ENCODE measurements at places on chromosomes 16 and 17.

DNA sequence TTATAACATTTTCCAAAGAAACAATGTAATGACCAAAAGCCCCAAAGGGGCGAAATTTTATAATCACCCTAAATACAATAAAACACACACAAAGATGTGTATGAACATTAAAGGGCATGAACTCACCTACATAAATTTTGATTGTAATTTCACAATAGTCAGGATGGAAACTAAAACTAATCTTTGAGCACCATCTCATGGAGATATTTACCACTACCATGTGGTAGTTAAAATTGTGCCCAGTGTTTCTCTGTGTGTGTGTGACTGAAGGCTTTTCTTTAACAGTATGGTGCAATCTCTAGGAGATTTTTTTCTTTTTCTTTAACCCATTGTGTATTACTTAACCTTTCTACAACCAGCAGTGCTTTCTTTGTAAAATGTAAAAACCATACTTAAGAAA, 19.7 kb upstream of the MEIOC start:
- DNase-seq, result no peak

DNA sequence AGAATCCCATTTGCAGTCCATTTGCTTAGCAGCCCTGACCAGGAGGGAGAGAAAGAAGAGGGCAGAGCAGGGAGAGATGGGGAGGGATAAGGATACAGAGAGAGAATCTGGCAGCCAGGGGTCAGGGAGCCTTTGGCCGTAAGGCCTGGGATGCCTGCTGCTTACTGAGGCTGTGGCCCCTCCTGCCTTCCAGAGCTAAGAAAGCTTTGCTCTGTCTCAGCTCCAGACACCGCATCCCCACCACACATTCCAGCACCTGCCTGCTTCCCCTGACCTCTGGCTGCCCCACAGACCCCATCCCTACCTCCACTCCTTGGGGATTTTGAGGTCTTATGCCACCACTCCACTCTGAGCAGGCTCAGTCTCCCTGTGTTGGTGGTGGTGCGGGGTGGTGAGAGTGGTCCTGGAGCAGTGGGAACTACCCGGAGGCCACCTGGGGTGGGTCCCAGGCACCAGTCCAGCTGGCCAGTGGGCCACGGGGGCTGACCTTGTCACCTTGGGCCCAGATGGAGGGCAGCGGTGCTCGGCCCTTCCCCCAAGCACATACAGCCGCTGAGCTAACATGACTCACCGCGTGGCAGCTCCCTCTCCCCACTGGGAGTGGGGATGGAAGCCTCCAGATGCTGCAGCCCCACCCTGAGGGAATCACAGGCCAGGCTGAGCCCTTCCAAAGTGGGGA, 58.3 kb downstream of the RAI1 start:
- no peak for DNase-seq

DNA sequence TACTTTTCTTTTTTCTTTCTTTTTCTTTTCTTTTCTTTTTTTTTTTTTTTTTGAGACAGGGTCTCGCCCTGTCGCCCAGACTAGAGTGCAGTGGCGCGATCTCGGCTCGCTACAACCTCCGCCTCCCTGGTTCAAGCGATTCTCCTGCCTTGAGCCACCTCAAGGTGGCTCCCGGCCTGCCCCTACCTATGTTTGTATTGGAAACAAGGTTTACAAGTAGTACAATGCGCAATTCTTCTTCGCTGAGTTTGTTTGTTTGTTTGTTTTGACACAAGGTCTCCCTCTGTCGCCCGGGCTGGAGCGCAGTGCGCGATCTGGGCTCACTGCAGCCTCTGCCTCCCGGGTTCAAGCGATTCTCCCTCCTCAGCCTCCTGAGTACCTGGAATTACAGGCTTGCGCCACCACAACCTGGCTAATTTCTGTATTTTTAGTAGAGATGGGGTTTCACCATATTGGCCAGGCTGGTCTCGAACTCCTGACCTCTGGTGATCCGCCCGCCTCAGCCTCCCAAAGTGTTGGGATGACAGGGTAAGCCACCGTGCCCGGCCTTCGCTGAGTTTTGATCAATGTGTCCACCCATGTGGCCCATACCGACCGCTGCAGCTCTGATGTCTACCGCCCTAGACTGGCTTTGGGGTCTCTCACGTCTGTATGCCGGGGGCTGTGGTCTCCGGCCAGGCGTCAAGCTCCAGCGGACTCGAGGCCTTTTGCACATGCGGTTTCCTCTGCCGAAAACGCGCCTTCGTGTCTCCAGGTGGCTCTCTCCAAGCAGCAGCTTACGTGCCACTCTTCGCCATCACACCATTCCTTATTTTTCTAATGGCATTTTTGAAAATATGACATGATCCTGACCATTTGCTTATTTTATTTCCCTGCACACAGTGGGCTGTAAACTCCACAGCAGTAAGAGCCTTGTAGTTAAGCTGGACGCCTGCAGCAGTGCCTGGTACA, 1.1 kb upstream of the YBX2 start:
- peak; percentile 34 for DNase-seq

DNA sequence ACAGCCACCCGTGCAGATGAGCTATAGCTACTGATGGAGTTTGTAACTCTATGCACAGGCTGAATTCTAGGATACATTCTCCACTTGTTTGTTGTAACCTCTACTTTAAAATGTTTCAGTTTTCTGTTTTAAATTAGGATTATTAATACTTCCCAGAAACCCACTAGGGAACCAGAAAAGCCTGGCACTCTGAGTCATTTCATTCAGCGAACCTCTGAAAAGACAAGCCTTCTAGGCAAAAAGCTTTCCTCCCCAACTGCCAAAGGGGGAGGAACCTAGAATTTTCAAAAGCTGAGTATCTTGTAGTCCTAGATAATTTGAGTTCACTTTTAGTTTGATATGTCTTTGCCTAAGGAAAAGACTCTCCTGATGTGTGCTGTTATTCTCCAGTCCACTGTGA, 43.2 kb downstream of the GOSR1 start:
- no peak for DNase-seq

- no peak for DNase-seq
Measured at GRCh38 chr17:3688027-3688553, 7.9 kb downstream of the P2RX5 start.

DNA sequence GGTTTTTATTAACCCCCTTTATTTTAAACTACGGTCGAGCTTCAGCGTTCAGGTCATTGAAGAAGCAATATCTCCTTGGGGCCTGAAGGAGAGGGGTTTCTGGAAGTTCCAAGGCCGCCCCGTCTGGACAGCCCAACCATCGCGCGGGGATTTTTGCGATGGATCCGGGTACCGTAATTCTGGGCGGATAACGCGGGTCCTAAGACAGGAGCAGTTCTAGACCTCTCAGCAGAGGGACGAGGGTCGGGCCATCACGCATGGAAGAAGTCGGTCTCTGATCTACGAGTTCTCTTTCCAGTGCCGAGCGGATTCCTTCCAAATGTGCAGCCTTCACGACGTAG, 3.6 kb downstream of the BORCS6 start:
- no peak for DNase-seq

- no peak for DNase-seq
Measured at GRCh38 chr17:66447159-66447558, 144.7 kb downstream of the PRKCA start.

DNA sequence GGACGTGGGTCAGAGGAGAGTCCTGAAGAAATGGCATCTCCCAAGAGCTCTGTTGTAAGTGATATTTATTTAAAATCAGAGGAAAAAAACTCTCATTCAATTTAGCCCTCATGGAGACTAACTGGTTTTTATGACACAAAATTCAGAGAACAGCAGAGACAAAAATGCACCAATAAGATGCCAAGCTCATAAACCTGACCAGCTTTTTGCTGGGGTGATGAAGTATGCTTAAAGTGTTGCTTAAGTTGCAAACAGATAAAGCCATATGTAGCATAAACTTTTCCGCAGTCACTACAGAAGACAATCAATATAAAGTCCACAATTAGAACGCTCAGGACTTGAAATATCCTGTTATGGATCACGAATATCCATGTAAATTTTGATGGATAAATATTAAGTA, 124.0 kb upstream of the CORO6 start:
- no peak for DNase-seq

- no peak for DNase-seq
Measured at GRCh38 chr17:17523731-17524490, 27.7 kb upstream of the RASD1 start.

DNA sequence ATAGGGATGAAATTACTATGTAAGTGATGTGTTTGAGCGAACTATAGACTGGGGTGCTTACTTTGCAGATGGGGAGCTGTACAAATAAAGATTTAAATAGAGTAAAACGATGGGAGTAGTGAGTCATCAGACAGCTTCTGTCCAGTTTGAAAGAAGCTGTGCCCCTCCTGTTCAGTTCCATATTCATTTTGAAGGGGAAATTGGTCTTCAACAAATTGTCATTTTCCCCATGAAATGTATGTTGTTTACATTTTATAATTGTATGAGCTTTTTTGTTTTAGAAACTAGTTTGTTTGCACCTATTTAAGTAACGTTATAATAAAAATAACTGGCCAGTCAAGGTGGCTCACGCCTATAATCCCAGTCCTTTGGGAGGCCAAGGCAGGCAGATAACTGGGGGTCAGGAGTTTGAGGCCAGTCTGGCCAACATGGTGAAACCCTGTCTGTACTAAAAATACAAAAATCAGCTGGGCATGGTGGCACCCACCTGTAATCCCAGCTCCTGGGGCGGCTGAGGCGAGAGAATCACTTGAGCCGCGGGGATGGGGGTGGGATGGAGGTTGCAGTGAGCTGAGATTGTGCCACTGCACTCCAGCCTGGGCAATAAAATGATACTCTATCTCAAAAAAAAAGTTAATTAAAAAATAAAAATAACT, 20.2 kb downstream of the SEC14L1 start:
- DNase-seq, result no peak

DNA sequence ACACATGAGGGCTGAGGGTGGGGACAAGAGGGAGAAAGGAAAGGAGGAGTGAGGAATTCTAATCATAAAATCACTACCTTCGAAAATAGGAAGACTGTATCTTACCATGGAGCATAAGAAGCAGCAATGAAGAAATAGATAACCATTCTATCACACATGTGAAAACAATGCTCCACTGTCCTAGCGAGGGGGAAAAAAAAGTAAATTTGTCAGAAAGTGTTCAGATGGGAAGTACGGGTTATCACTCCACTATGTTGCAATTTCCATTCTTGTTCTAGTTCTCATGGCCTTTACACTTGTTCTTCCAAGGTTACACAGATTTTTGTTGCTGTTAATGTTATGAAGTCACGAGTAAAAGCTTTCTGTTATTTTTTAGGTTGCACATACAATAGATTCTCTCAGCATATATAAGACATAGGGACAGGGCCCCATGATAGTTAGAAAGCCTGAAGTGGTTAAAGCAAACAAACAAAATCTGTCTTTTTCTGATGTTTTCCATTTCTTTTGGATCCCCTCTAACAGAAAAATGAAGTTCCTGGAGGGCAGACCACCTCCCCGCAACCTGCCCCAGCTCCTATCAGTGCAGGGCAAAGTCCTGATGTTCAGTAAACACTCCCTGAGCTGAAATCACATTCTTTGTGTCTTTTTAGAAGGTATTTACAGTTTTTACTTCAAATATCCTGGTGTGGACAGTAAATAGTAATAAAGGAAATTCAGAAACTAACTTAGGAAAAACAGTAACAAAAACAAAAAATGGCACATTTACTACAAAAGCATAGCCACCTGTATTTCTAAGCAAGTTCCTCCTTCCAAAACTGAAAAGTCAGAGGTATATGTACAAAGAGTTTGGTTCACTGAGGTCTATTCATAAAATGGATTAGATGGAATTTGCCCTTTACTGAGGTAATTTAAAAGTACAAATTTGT, 13.7 kb downstream of the MMD start:
- DNase-seq, result no peak

DNA sequence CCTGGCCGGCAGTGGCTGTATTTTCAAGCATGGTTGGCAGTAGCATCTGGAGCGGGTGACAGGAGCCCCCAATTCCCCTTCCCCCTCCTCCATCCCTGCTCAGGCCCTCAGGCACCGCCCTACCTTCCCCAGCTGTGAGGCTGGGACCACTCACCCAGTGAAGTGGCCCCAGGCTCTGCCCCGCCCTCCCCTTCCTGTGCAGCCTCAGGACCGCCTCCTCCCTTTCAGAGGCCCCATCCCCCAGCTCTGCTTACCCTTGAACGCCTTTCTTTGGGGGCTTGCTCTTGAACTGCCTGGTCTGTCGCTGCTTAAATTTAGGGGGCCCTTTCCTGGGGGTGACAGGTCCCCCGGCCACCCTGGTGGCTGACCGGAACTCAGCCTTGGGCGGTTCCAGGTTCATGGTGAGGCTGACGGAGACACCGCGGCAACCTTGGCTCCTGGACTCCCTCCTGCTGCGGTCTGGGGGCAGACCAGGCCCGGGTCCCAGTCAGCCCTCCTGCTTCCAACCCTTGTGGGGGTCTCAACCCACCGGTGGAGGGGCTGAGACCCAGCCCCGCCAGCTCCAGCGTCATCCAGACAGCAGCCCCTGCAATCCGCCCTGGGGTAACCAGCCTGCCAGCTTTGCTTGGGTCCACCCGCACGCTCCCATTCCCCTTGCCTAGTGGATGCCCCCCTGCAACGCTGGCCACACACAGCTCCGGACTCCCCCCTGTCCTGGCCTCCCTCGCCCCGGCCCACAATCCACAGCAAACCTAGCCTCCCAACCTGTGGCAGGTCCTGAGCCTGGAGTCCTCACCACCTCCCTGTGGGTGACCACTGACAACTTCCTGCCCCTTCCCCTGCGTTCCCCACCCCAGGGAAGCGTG, 3.2 kb downstream of the PDE6G start:
- no peak for DNase-seq

DNA sequence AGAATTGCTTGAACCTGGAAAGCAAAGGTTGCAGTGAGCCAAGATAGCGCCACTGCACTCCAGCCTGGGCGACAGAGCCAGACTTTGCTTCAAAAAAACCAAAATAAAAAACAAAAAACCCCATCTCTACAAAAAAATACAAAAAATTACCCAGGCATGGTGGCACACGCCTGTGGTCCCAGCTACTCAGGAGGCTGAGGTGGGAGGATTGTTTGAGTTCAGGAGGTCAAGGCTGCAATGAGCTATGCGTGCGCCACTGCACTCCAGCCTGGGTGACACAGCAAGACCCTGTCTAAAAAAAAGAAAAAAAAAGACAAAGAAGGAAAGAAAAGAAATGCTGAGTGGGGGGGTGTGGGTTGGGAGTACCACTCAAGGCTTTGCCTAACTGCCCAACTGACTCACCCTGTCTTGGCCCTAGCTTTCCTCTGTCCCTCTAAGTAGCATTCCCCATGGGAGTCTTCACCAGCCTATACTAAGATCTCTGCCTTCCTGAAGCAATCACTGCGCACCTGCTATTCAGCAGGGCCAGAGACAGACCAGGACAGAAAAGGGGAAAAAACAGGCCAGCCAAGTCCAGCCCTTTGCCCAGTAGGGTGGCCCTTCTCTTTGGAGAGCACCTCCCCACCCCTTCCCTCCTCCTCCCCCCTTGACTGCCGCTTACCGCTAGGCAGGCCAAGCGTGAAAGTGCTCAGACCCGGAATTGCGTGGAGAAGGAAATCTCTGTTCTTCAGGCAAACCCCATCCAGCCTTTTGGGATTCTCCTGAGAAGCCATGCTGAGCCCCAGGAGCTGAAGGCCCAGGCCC, 45.8 kb downstream of the RTN4RL1 start:
- no peak for DNase-seq

- no peak for DNase-seq
Measured at GRCh38 chr17:77836557-77837041, 121.9 kb upstream of the TNRC6C start.

DNA sequence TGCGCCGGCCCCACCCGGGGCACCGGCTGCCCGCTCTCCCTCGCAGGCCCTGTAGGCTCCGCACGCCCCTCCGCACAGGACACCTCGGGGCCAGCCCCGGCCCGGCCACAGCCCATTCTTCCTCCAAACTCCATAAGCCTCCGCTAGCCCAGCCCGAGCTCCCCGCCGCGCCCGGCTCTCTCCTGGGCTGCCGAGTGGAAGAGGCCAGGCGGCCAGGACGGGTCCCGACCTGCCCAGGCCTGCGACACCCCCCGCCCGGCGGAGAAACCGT, 397 bp downstream of the NCOR1 start:
- DNase-seq, result no peak

GRCh38 chr16:28298511-28298878, 6.2 kb downstream of the SBK1 start:
- DNase-seq, result no peak
